Stimulated activated naive CD8-positive, alpha-beta T cell treated with anti-CD3 and anti-CD28 coated beads, Interleukin-15, amount 100 ng/mL, for 72 hours (primary cell): ENCODE measurements at places on chromosomes 2 and 18.

- no peak for DNase-seq
These were observed 71.1 kb downstream of the TMEM163 start for GRCh38 chr2:134647607-134648256.

DNA sequence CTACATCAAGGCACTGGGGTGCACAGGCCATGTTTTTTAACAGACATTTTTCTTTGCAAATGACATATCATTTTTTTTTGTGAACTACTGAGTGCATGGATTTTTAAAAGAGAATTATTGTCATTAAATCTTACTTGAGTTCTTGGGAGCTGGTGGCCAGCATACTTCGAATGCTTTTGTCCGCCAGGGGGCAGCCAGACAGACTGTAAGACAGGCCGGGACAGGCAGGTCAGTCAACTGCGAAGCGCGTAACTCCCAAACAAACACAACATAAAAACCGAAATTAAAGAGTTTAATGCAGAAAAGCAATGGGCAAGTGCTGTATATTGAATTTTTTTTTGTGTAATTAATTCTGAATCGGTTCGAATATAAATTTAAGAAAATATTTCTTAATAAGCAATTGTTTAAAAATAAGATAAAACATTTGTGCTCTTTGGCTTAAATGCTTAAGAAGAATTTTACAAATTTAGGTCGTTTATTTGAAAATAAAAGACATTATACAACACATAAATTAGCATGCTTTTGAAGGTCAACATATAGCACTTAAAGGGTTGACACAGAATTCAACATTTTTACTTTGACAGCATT, 142.2 kb upstream of the PXDN start:
- DNase-seq: peak; percentile 24

DNA sequence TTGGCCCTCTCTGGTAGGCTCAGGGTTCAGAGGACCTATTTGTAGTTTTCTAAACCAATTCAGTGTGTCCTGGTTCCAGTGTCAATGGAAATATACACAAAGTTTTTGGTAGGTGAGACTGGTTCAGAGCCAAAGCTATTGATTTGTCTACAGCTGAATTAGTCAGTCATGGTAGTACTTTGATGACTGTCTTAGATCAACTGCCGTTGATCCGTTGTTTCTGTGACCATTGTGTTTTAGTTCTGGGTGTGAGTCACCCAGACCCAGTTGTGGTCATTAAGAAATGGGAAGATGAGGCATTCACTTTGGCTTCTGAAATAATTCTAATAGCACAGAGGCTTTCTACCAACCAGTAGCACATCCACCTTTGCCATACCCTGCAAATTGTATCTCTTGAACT, 16.0 kb upstream of the RPE start:
- DNase-seq: no peak

DNA sequence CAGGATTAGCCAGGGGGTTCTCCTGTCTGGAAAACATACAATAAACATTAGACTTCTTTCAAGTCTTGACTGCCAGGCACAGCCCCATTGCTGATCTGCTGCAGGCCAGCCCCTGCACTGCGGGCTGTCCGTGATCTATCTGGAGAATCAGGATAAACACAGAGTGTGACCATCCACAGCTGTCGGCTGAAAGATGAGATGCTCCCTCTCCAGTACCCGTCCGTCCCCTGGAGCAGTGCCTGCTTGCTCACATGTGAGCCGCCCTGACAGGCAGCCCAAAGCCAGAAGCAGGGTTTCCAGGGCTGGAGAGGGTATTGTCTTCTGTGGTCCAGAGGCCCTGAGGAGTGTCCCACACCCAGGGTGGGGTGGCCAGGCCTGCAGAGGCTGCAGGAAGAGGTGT, 46.1 kb upstream of the FOSL2 start:
- no peak for DNase-seq
